ENCODE measurements at places on chromosomes 5 and 9.
A peak's percentile ranks its signal among the peaks of the same experiment; 100 is the strongest.

DNA sequence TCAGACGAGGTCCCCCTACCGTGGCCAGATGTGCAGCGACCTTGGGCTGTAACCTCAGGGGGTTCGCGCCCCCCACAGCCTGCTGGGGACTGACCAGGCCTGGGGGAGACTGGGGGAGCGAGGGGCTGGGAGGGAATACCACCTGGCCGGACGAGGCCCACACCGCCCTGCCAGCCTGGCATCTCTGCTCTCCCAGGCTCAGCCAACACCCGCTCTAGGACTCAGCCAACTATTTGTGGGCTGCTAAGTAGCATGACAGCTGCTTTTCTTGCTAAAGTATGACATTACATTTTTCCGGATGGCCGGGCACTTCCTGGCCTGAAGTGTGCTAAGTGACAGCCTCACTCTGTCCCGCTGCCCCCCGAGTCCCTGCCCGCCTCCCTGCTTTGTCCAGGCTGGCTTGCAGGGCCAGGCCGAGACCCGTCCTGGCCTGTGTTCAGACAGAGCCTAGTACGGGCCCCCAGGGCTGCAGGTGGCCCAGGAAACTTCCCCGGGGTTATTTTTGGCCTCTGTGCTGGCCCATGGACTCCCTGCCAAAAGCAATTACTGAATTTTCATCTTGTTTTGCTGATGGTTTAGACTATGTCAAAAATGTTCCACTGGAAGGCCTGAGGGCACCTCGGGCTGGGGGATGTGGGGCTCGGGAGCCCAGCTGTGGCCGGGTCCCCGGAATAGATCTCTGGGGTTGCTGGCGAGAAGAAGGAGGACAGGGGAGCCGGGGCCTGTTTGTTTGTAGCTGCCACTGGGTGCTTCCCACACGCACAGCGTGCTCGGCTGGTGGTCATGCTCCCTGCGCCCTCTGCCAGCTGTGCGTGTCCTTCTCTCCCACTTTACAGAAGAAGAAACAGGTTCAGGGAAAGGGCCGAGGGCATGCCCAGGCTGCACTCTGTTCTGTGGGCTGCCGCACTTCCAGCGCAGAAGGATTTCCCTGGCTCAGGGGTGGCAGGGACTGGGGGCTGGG lies 13.4 kb upstream of the SLC2A6 start:
- DNase-seq, result no peak

GRCh38 chr5:9924614-9925013 lies 294.5 kb upstream of the TAS2R1 start:
- peak; percentile 84 for DNase-seq

DNA sequence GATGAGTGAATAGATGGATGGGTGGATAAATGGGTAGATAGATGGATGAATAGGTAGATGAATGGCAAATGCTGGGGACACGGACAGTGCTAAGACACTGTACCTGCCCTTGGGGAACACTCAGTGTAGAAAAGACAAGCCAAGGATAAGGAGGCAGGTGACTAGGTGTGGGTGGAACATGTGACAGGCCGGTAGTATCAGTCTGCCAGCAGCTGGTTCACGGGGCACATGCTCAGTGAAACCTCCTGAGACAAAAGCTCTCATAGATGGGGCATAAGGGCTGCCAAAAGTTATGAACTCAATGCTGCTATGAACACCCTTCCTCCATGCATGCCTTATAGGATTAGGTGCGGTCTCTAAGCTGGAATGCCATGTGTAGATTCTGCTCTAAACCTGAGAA lies 71.0 kb downstream of the C5orf15 start:
- no peak for DNase-seq

DNA sequence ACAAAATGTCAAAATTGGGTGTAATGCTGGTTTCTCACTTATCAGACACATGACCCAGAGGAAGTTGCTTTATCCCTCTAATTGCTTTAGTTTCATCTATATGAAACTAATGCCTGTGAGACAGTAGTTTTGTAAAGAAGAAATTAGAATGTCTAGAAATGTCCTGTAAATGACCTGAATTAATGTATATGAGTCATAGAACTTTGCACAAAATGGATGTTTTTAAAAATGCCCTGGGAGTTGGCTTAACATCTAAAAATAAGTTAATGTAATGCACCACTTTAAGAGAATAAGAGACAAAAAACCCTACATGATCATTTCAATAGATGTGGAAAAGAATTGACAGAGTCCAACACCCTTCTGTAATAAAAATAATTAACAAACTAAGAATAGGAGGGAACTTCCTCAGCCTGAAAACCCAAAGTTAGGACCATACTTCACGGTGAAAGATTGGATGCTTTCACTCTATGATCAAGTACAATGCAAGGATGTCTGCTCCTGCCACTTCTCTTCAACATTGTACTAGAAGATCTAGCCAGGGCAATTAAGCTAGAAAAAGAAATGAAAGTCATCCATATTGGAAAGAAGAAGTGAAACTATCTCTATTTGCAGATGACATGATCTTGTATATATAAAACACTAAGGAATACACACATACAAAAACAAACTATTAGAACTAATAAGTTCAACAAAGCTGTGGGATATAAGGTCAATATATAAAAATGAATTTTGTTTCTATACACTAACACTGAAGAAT lies 117.9 kb downstream of the MELK start:
- DNase-seq, result no peak

DNA sequence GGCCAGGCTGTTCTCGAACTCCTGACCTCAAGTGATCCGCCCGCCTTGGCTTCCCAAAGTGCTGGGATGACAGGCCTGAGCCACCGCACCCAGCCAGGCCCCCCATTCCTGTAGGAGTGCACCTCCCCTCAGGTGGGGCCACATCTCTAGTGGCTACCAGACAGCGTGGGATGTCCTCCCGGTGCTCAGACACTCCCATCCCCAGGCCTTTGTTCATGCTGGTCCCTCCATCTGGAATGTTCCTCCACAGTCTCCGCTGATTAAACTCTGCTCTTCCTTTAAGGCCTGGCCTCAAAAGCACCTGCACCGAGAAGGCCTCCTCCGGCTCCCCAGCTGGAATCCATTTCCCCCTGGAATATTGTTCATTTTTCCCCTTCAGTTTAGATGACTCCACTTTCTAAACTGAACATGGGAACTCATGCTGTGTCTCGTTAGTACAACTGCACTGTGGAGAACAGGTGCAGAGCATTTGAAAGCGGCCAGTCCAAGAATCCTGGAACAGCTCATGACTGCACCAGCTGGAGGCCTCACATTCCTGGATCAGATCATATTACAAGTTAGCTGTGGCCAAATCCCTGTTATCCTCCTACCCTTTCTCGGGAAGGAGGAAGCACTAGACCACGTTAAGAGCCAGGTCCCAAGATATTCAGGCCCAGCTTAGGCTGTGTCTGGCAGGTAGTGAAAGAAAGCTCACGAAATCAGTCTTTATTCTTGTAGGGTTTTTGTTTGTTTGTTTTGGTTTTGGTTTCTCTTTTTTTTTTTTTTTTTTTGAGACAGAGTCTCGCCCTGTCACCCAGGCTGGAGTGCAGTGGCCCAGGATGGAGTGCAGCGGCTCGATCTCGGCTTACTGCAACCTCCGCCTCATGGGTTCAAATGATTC lies 10.8 kb upstream of the PRRC2B start:
- DNase-seq, result peak; percentile 84

GRCh38 chr5:71932655-71933338 lies 174.5 kb upstream of the MAP1B start:
- DNase-seq, result peak; percentile 51
